ENCODE measurements at places on chromosomes 12 and 14.
A peak's percentile ranks its signal among the peaks of the same experiment; 100 is the strongest.

DNA sequence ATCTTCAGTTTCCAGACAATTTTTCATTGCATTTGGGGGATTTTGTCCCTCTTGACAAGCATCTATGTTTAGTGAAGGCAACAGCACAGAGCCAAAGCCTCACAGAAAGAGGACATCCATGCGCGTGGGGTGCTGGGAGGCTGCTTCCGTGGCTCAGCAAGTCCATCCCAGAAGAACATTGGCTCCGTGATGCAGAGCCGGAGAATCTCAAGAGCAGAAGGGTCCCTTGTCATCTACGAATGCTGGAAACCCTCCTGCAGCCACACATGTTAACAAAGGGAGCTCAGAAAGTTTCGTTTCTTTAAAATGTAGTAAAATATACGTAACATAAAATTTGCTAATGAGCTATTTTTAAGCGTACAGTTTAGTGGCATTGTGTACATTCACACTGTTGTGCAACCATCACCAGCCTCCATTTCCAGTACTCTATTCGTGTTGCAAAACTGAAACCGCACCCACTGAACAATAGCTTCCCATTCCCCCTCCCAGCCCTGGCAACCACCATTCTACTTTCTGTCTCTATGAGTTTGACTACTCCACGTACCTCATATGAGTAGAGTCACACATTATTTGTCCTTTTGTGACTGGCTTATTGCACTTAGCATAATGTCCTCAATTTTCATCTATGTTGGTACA, 185.9 kb downstream of the TTC7B start:
- DNase-seq, result no peak

DNA sequence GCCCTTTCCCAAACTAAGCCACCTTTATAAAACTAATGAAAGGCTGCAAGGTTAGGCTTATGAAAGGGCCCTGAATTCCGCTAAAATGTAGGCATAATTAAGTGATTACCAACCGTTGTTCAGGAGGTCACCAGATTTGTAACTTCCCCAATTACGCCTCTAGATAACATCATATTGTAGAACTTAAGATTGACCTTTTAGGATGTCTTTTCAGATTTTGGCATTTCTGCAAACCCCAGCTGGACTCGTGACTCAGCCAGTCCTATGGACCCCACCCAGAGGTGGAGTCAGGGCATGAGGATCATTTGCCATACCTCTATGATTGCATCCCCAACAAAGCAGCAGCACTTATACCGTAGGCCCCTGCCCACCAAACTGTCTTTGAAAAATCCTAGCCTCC, 3.7 kb upstream of the LPCAT3 start:
- no peak for DNase-seq

GRCh38 chr14:53841109-53842099, 115.2 kb downstream of the BMP4 start:
- DNase-seq, result no peak

GRCh38 chr14:93723001-93723400, 65.3 kb downstream of the PRIMA1 start:
- no peak for DNase-seq

GRCh38 chr12:1595026-1595561, 713 bp upstream of the FBXL14 start:
- peak; percentile 57 for DNase-seq

- peak; percentile 76 for DNase-seq
Measured at GRCh38 chr14:37594238-37594970, 645 bp downstream of the FOXA1 start.

DNA sequence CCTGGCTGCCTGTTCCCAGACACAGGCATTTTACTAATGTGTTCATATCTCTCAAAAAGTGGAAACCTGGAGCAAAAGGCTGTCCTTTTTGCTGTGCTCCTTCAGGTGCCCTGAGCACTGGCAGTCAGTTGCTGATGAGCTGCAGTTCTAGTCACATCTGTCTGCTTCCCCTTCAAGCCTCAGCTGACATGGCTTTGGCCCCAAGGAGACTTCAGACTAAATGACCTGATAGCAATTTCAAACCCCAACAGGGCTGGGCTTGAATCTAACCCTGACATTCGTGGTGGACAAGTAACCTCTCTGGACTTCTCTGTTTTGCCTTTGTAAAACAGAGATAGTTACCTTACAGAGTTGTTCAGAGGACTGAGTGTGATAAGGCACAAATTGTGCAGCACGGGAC, 5.7 kb downstream of the SERPINA9 start:
- DNase-seq, result no peak

GRCh38 chr14:74979442-74980397, 23.0 kb upstream of the EIF2B2 start:
- DNase-seq, result peak; percentile 72

DNA sequence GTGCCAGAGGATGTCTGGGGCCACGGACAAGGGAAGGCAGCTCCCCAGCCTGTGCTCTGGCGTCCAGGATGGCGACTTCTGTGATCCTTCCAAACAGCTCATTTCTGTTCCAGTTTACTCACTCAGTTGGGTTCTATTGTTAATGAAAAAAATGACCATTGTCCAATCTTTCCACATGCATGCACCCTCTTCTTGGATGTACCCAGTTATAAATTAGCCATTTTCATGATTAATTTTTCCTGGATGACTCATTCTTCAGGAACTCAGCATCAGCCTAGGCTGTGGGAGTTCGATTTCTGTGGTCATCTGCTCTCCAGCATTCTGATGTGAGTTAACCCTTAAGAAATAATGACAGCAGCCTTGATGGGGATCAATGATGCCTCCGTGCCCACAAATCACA, 926.8 kb downstream of the BCL11B start:
- no peak for DNase-seq

DNA sequence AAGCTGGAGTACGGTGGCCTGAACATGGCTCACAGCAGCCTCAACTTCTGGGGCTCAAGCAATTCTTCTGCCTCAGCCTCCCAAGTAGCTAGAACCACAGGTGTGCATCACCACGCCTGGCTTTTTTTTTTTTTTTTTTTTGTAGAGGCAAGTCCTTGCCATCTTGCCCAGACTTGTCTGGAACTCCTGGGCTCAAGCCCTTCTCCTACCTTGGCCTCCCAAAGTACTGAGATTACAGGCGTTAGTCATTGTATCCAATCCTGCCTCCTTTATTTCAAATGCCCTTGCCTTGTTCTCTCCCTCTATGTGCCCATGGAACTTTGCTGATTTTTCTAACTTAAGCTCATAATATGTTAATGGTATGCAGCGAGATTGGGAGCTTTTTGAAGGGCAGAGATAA, 49.2 kb upstream of the PRICKLE1 start:
- no peak for DNase-seq

- no peak for DNase-seq
Measured at GRCh38 chr14:102573591-102574046, 18.8 kb upstream of the RCOR1 start.

- no peak for DNase-seq
Measured at GRCh38 chr12:113170926-113171325, 14.4 kb downstream of the DDX54 start.

GRCh38 chr12:57195611-57196371, 20.8 kb upstream of the NXPH4 start:
- DNase-seq, result no peak

GRCh38 chr12:113142886-113143332, 6.6 kb upstream of the CFAP73 start:
- no peak for DNase-seq

- DNase-seq, result no peak
Measured at GRCh38 chr14:64112867-64113678, 181.1 kb downstream of the ESR2 start.

GRCh38 chr12:91105807-91106206, 5.5 kb downstream of the LUM start:
- peak; percentile 40 for DNase-seq

DNA sequence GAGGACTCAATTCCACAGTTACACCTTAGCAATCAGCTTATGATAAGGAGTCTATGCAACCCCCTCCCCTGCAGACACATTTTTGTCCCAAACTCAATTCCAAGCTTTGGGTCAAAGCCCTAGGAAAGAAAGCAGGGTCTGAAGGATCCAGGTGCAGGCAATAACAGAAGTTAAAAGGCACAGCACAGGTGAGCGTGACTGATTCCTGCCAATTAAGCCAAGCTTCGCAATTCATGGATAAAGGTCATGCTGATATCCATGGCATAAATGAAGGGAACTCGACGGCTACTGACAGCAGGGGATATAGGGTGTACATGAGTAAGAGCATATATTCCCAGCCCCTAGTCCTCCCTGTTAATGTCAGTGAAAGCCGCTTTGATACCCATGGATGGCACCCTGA, 39.3 kb downstream of the C12orf56 start:
- no peak for DNase-seq

GRCh38 chr12:67986632-67987031, 2.6 kb upstream of the IFNG-AS1 start:
- no peak for DNase-seq

DNA sequence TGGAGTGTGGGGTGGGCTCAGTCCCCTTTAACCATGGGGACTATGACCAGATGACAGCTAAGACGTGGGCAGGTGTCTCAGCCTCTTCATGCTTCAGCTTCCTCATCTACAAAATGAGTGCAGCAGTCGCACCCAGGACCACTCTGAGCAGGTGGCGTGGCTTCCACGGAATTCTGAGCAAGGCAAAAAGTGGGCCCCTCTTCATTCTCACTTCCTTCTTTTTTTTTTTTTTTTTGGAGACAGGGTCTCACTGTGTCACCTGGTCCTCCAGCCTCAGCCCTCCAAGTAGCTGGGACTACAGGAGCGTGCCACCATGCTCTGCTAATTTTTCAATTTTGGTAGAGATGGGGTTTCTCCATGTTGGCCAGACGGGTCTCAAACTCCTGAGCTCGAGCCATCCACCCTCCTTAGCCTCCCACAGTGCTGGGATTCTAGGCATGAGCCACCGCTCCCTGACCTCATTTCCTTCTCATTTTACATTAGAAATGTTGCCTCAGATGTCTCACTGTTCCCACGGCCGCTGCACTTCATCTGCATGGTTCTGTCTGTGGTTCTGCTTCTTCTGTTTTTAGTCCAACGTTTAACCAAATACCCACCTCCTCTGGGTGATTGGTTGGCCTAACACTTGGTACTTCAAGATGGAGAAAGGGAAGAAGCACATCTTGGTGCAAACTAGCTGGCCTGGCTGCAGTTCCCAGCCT, 41.3 kb upstream of the BCL7A start:
- DNase-seq, result peak; percentile 36

GRCh38 chr14:89963288-89963978, 7.7 kb downstream of the TDP1 start:
- DNase-seq, result no peak

- no peak for DNase-seq
Measured at GRCh38 chr14:89408907-89409700, 7.9 kb downstream of the FOXN3 start.

DNA sequence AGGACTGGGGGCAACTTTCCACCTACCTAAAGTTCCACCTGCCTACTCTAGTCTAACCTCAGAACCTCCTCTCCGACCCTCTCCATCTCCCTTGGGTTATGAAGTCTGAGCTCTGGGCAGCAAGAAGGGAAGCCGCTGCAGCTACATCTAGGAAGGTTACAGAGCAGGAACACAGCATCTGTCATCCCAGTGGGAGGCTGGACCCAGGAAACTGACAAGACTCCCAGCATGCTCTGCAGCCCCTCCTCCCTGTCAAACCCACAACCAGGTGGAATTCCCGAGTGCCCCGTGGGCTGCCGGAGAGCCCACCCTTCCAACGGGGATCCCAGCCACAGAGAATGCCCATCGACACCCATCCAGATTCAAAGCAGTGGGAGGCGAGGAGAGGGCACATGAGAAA, 2.1 kb downstream of the TESC start:
- DNase-seq, result no peak

DNA sequence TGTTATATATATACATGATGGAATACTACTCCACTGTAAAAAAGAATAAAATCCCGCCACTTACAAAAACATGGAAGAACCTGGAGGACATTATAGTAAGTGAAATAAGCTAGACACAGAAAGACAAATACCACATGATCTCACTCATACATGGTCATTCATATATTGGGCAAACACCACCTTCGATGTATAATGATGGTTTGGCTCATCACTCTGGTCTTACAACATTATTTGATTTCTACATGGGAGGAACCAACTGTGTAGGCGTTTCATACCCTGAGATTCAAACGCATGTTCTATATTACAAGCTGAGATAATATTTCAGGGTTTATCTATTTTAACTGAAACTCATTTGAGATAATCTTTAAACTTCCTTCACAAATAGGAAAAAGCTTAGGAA, 48.3 kb downstream of the ABCD2 start:
- no peak for DNase-seq

- no peak for DNase-seq
Measured at GRCh38 chr12:68359674-68360073, 27.5 kb upstream of the MDM1 start.

- DNase-seq, result no peak
Measured at GRCh38 chr12:123273166-123273565, 1.5 kb upstream of the CDK2AP1 start.

- DNase-seq, result no peak
Measured at GRCh38 chr12:66240096-66240820, 51.2 kb downstream of the IRAK3 start.

DNA sequence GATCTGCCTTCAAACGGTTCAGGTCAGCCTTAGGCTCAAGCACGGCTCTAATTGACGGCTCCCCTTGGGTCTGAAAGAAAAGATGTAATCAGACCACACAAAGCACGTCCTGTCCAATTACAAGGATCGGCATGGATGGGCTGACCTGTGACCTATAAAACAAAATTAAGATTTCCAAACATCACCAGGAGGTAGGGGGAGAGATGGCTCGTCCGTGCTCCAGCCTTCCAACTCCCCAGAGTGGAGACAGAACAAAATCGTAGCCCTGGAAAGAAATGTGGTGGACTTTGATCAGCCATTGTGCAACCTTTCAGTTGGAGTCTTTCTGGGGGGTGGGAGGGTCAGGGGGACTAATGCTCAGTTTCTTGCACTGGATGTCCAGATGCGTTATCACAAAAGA, 226.6 kb upstream of the DIO3 start:
- DNase-seq, result no peak

DNA sequence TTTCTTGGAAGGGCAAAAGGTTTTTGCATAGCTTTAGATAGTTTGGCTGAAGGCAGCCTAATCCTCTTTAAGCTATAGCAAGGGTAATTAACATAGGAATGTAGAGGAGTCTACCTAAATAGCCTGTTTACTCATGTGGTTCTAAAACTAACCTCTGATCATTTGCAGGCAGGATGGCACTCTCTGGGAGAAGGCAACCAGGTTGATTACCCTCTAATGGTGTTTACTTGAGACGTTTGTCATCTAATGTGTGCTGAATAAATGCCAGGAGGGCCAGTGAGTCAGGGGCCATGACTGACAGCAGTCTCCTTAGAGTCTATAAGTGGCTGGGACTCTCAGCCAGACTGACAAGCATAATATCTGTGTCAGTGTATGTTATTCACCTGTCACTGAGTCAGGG, 286.4 kb downstream of the PCNX1 start:
- peak; percentile 36 for DNase-seq

- no peak for DNase-seq
Measured at GRCh38 chr14:90733139-90733808, 83.0 kb downstream of the TTC7B start.

DNA sequence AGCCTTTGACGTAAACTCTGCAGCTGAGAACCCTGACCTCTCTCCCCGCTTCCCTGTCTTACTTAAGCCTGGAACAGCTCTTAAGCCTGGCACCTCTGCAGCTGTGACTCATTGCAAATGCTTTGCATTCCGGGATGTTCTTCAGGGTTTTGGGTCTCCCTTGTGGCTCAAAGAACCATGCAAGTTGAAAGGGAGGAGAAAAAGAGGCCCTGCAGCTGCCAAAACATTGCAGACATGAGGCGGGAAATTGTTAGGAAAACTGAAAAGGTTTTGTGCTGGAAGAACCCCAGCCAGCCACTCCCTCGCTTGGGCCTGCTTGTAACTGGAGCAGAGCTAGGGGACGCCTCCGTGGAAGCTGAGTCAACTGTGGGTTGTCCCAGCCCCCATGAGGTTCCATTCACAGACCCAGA, 60.2 kb upstream of the FERMT2 start:
- peak; percentile 99 for DNase-seq

GRCh38 chr14:68896132-68896531, 83.0 kb downstream of the ACTN1 start:
- DNase-seq, result no peak
